Activated gamma-delta T cell treated with Interleukin-2 at 50 U/mL for 16 hours (primary cell): ENCODE measurements at places on chromosomes 3 and 15.

DNA sequence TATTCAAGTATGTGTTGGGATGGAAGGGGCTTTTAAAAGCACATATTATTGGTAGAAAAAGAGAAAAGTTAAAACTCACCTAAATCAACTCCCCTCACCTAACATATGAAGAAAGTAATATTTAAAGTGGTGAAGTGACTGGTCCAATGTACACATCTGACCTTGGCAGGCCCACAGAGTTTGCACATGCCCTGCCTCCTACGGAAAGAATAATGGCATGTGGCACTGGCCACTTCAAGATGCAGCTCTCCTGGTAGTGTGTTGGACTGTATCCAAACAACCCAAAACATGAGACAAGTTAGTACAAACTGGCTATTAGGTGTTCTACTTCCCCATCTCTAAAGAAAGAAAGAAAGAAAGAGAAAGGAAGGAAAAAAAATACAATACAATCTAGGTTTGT lies 117.1 kb downstream of the MECOM start:
- no peak for DNase-seq

DNA sequence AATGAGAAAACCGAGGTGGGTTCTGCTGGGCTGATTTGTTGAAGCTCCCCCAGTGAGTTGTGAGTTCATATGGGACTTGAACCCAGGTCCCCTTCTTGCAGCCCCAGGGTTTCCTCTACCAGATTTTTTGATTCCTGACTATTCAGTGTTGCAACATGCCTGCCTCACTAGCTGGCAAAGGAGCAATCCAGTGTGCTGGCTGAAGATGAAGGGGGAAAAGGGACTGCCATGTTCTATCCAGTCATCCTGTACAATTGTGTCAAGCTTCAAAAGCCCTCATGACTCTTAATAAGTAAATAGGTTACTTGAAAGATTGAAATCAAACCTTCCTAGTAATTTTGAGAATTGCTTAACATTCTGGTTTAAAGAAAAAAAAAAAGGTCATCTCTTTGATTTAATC lies 211.5 kb upstream of the TP63 start:
- DNase-seq, result no peak

GRCh38 chr3:197371591-197372046 lies 73.2 kb upstream of the DLG1 start:
- no peak for DNase-seq

- DNase-seq, result no peak
Observed at GRCh38 chr15:74196175-74196574, 6.4 kb downstream of the STRA6 start.

DNA sequence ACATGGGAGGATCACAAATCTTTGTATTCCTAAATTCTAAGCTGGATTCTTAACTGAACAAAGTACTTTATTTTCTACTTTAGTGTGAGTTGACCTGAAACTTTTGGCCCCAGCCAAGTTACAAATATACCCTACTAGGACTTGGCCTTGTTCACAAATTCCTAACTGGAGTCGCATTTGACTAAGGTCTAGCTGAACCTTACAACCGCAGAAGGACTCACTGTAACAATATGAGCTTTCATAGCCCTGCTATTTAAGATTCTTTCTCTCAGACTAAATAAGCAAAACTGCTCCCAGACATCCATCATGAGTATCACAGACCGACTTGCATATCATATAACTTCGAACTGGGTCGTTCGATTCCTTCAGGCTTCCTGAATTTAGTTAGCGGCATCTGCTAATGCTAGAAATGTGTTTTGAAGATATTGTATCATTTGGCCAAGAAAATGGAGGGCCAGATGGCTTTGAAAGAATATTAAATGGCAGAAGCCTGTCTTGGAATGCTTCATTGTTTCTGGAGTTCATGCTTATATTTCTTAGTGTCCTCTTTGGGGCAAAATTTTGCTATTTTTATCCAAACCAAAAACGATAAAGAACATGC lies 28.4 kb upstream of the ADAMTS9 start:
- DNase-seq, result no peak
